ENCODE measurements at places on chromosomes 12 and 14.
A peak's percentile ranks its signal among the peaks of the same experiment; 100 is the strongest.

- DNase-seq, result no peak
These were observed 316.8 kb downstream of the CCDC91 start for GRCh38 chr12:28507033-28507432.

DNA sequence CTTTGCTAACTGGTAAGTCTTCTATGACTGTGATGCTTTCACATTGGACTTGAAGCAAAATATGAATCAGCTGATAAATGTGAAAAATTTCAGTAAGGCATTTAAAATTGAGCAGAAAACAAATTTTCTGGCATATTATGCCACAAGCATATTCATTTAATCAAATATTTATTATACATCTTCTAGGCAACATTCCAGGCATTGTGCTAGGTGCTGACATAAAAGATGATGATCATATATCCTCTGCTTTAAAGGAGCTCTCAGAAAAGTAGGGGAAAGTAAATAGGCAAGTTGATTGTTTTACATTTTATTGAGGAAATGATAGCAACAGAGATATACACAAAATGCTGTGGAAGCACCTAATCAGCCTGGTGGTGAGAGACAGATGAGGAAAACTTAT is 248.9 kb downstream of the SLC16A7 start:
- DNase-seq, result no peak

DNA sequence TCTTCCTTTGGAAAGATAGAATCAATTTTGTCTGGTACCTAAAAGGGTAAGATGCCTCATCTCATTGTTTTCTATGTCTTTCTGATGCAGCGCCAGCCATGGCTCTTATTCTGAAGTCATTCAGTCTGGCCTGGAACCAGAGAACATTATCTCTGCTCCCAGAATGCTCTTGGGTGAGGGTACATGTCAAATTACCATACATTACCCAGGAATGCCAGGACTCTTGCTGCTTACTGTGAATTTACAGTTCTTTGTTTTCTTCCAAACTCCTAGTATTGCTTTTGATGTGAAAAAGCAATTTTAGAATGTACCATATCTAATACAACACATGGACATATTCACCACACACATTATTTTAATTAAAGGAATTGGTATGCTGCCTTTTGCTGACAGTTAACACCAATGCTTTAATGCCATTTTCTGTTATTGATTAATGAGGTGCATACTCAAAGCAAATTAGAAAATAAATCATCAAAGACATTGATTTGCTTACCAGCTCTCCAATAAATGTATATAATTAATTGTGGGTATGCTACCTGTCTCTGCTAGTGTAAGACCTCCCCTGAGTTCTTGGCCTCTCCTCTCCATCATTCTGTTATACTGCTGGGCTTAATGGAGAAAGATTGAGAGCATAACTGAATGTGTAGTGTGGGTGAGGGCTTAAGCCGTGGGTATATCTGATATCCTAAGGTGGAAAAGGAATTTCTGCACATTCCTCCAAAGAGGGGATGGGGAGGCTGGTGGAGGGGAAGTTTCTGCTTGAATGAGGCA is 337.7 kb downstream of the C12orf75 start:
- no peak for DNase-seq

- no peak for DNase-seq
These were observed 71.9 kb downstream of the NRXN3 start for GRCh38 chr14:78242086-78242485.

- DNase-seq, result no peak
These were observed 64.8 kb downstream of the DRAM1 start for GRCh38 chr12:101942250-101942605.

- DNase-seq, result no peak
These were observed 269.1 kb downstream of the EMP1 start for GRCh38 chr12:13465635-13466034.

DNA sequence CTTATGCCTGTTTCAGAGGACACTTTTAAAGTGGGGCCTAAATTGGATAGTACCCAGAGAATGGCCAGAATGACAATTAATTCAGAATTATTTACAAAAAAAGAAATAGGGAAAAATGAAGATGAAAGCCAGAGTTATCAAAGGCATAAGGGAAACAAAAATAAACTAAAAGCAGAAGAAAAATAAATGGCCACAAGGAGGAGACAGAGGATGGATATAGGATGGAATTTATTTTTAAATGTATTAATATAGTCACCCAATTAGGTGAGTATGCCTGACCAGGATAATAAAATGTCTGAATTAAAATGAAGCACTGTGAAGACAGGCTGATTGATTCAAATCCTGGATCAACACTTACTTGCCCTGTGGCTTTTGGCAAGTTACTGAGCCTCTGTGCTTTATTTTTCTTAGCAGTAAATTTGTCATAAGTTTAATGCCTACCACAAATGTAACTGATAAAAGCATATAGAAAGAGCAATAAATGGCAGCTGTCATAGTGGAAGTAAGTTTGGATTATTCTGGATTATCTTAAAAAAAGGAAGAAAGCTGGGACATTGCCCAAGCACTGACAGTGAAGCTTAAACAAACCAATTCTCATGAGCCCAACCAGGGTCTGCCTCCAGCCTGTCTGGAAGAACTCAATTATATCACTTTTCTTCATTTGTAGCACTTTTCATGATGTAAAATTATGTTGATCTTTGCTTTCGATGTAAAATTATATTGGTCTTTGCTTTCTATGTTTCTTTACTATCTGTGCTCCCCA is 3.5 kb downstream of the CLEC9A start:
- DNase-seq, result peak; percentile 24

DNA sequence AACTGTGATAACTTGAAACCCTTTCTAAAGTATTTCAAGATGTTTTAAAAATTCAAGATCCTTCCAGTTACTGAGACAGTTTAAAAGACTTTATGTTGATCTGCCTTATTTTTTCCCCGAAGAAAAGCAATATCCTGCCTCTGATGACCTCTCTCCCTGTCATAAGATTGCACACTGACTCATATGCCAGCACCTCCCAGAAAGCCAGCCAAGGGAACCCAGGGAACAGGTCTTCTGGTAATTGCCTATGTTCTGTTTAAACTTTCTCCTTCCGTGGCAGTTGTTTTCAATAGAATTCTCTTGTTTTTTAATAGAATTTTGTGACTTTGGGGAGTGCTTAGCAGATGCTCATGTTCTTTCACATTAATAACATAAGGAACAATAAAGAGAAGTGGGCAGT is 300.2 kb upstream of the PRKD1 start:
- DNase-seq, result no peak

DNA sequence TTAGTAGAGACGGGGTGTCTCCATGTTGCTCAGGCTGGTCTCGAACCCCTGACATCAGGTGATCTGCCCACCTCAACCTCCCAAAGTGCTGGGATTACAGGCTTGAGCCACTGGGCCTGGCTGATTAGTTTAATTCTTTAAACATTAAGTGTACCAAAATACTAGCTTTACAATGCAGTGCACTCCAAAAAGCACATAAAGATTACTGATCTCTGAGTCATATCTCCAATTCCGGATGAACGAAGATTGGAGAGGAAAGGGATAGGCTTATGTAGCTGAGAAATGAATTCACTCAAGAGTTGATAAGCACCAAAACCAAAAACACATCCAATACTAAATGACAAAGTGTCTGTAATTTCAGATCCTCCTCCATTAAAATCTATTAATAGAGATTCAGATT is 15.1 kb downstream of the NAV3 start:
- DNase-seq, result no peak

Measured in NCI-H1105 treated with DMSO at 0.1 percent for 48 hours (cell line).